ENCODE measurements at places on chromosomes 5 and 9. TPM values are rescaled to one million over a fixed set of nuclear protein-coding genes. Genes with fewer than 3 reads are reported as not detected.

GRCh38 chr5:66246608-66247007, 102.5 kb downstream of the SREK1 start:
- no peak overlapping the region for H3K27ac ChIP-seq
- no peak overlapping the region for H3K4me3 ChIP-seq
- no peaks in the 10 kb centered on the region for H3K27me3 ChIP-seq
- no peak for DNase-seq

DNA sequence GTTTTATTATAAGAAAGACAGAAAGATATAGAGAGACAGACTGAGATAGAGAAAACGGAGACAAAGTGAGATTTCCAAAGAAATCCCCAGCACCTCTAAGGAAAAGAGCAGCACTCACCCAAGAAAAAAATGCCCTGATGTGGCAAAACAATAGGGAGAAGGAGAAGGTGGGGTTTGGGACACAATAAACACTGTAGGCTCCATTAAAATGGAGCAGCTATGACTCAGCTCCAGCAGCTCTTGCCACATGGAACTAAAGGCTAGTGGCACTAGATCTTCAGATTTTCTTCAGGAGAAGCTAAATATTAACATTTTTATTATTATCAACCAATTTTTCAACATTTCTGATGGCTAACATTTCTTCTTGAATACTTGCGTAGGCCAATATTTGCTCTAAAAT, 321.8 kb downstream of the TRIM32 start:
- H3K27me3 ChIP-seq, result no peaks in the 10 kb centered on the region
- peaks cover 4% of the 10 kb centered on the region for H3K4me1 ChIP-seq
- no peak for DNase-seq
- no peaks in the 10 kb centered on the region for H3K36me3 ChIP-seq
- no peak overlapping the region for H3K27ac ChIP-seq

GRCh38 chr9:111897601-111898137, 1.1 kb downstream of the UGCG start:
- H3K27ac ChIP-seq, result peak overlapping the region; percentile 80
- no peaks in the 10 kb centered on the region for H3K36me3 ChIP-seq
- H3K4me1 ChIP-seq, result peaks cover 28% of the 10 kb centered on the region
- no peaks in the 10 kb centered on the region for H3K27me3 ChIP-seq
- no peak for DNase-seq

DNA sequence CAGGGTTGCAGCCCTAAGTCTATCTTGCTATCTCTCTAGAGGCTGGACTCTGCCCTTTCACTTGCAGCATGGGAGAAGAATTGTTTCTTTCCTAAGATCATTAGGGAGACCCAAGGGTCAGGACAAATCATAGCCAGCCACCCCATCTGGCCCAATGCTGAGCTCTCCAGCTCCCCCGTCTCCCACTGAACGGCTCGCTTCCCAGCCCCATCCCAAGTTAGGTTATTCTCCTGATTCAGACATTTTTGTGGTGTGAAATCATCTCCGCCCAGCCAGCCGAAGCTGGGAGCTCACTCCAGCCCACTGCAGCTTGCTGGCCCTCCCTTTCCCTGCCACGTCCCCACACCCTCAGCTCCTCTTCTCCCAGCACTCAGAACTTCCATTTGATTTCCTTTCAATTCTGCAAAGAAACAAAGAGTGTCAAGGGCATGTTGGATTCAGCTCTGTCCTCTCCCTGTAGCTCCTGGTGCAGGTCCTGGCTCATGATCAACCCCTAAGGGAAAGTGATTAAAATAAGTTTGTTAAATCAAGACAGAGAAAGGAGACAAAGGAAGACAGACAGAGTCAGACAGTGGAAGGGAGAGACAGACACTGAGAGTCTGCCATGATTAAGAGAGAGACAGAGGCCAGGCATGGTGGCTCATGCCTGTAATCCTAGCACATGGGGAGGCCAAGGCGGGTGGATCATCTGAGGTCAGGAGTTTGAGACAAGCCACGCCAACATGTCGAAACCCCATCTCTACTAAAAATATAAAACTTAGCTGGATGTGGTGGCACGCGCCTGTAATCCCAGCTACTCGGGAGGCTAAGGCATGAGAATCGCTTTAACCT, 12.6 kb upstream of the SPARC start:
- H3K27me3 ChIP-seq, result no peaks in the 10 kb centered on the region
- no peak overlapping the region for H3K27ac ChIP-seq
- no peaks in the 10 kb centered on the region for H3K36me3 ChIP-seq
- DNase-seq, result no peak

The ERMP1 gene
- total RNA-seq, result 25.5 TPM

Measured in neural progenitor cell (in vitro differentiated cells).